ENCODE measurements at places on chromosomes 3 and 15. TPM values are rescaled to one million over a fixed set of nuclear protein-coding genes. Genes with fewer than 3 reads are reported as not detected.

GRCh38 chr3:19967208-19967607, 20.3 kb downstream of the RAB5A start:
- no peaks in the 10 kb centered on the region for H3K27me3 ChIP-seq
- no peak overlapping the region for H3K4me3 ChIP-seq
- H3K4me1 ChIP-seq, result peaks cover 50% of the 10 kb centered on the region
- H3K27ac ChIP-seq, result no peak overlapping the region
- H3K36me3 ChIP-seq, result no peaks in the 10 kb centered on the region

Gene MRPL46
- 25.9 TPM for total RNA-seq

Gene RGMA
- not detected for total RNA-seq

Gene LMOD3
- not detected for total RNA-seq

GRCh38 chr15:45458746-45459403, 63.7 kb downstream of the SLC30A4 start:
- H3K4me1 ChIP-seq, result peaks cover 47% of the 10 kb centered on the region
- no peak overlapping the region for H3K4me3 ChIP-seq
- H3K27me3 ChIP-seq, result no peaks in the 10 kb centered on the region
- no peak overlapping the region for H3K27ac ChIP-seq
- no peaks in the 10 kb centered on the region for H3K36me3 ChIP-seq
- DNase-seq, result peak; percentile 79

Gene PCSK6
- 0.41 TPM for total RNA-seq

- peaks cover 13% of the 10 kb centered on the region for H3K4me1 ChIP-seq
- no peaks in the 10 kb centered on the region for H3K27me3 ChIP-seq
- no peak overlapping the region for H3K4me3 ChIP-seq
- DNase-seq, result no peak
- H3K36me3 ChIP-seq, result peaks cover 5% of the 10 kb centered on the region
These were observed 56.6 kb downstream of the RLBP1 start for GRCh38 chr15:89164712-89165211.

DNA sequence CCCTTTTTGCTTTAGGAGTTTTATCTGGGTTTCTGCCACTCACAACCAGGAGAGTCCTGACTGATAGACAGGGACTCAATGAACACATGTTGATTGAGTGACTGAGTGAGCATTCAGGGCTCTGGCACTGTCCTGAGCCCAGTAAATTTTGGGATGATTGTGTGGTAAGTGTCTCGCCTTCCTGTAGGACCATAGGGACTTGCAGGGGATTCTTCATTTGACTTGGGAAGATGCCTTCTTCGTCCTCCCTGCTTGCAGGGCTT, 22.3 kb upstream of the FLNB start:
- H3K4me1 ChIP-seq, result peaks cover 19% of the 10 kb centered on the region
- no peak overlapping the region for H3K4me3 ChIP-seq
- DNase-seq, result no peak
- no peaks in the 10 kb centered on the region for H3K36me3 ChIP-seq
- no peaks in the 10 kb centered on the region for H3K27me3 ChIP-seq

DNA sequence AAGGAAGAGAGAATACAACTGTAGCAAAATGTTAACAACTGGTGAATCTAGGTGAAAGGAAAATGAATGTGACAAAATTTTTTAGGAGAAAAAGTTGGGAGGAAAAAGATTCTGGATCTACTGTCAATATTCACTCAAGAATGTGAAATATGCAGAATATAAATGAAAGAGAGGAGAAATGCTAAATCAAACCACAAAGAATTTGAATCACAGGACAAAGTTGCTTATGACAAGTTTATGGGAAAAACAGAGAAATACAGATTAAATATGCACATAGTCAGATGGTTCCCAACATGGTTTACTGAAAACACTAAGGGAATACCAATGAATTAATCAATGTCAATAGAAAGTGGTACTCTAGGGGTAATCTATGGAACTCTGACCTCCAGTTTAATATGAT, 27.6 kb downstream of the C3orf33 start:
- no peaks in the 10 kb centered on the region for H3K4me1 ChIP-seq
- no peak overlapping the region for H3K27ac ChIP-seq
- H3K36me3 ChIP-seq, result no peaks in the 10 kb centered on the region
- no peak for DNase-seq
- no peaks in the 10 kb centered on the region for H3K27me3 ChIP-seq
- no peak overlapping the region for H3K4me3 ChIP-seq

Gene FBXW12
- total RNA-seq, result not detected

DNA sequence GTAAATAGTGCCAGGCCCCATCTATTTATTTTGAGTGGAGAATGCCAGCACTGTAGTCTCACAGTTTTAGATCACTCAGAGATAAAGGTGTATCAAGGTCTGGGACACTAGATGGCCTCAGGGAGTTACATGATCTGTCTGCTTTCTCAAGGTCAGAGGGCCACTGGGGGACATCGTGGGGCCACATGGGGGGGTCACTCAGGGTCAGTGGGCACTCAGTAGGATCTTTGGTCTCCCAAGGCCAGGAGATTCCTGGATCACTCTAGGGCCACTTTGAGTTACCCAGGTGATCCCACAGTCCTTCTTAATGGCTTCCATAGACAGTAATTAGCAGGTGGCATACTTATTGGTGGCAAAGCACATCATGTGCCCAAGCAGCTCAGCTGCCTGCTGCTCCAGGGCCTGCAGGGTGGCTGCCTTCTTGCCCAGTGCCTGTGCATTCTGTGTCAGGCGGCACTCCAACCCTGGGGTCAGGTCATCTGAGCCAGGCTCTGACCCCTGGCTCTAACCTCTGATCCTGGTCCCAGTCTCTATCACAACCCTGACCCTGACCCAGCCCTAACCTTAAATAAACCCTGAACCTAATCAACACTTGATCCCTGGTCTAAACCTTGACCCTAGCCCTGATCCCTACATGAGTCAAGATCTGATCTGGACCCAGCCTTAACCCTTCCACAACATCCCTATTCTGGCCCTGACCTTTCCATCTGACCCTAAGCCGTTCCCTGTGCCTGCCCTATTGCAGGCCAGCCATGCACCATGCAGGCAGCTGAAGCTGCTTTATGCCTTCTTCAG, 1.8 kb upstream of the LAMB2 start:
- H3K27ac ChIP-seq, result no peak overlapping the region
- H3K4me3 ChIP-seq, result no peak overlapping the region
- no peak for DNase-seq
